ENCODE measurements at places on chromosomes 4 and X.

DNA sequence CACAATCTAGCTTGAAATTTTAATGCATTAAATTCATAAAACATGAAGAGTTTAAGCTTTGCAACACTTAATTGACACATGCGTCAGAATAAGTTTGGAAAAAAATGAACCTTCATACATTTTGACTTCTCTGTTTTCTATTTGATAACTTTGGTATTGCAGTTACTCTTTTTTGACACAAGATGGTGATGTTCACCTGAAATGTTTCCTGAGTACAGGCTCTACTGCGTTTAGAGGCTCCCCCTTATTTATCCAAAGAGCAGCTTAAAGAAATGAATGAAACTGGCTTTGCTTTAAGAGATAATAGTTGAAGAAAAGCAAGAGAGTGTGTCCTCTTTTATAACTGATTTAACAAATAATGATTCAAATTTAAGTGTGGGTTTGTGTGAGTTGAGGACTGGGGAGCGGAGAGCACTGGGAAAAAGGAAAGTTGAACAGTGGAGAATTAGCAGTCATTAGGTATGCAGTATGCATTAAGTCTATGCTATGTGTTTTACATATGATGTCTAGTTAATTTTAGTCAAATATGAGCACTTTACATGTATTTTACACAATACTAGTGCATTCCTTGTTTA is 180.6 kb upstream of the NUDT6 start:
- no peak for DNase-seq

- no peak for DNase-seq
Measured at GRCh38 chrX:270848-271367, 10.3 kb upstream of the PLCXD1 start.

- DNase-seq = no peak
Measured at GRCh38 chr4:171639540-171639939, 173.7 kb upstream of the GALNTL6 start.

- DNase-seq = no peak
Measured at GRCh38 chr4:6576512-6576911, 1.5 kb downstream of the MAN2B2 start.

- DNase-seq = no peak
Measured at GRCh38 chr4:147532896-147533295, 52.0 kb downstream of the EDNRA start.

DNA sequence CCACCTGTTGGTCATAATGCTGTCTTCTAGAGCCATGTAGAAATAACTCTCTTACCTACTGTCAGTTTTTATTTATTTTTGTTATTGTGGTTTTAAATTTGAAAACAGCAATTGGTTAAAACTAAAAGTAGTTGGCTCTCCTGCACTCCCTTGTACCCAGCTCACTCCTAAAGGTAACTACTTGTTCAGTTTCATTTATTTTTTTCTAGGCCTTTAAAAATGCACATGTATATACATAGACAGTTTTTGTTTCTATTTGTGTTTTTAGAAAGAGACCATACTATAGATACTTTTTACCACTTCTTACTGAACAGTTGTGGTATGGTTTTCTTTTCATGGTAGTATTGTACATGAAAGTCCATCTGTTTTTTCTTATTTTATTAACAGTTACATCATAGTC is 16.8 kb downstream of the SMAD1 start:
- no peak for DNase-seq

GRCh38 chr4:81472281-81473182 is 825 bp upstream of the RASGEF1B start:
- peak; percentile 14 for DNase-seq

DNA sequence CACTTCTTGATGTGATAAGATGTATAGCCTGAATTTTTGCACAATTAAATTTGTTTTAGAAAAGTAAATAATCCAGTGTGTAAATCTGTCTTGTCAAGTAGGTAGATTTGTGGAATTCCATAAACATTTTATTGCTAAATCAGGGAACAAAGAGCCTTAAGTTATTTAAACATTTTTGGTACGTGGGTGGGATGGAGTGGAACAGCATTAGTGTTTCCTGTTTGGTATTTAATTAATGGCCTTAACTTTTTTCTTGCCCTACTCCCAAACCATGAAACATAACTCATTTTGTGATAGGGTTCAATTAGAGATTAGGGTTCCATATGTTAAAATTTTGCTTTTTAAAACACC is 5.1 kb downstream of the NUDT9 start:
- no peak for DNase-seq

GRCh38 chr4:12144051-12144450 is 715.4 kb upstream of the HS3ST1 start:
- DNase-seq = no peak

GRCh38 chr4:185358959-185359358 is 36.8 kb downstream of the LRP2BP start:
- DNase-seq = no peak

DNA sequence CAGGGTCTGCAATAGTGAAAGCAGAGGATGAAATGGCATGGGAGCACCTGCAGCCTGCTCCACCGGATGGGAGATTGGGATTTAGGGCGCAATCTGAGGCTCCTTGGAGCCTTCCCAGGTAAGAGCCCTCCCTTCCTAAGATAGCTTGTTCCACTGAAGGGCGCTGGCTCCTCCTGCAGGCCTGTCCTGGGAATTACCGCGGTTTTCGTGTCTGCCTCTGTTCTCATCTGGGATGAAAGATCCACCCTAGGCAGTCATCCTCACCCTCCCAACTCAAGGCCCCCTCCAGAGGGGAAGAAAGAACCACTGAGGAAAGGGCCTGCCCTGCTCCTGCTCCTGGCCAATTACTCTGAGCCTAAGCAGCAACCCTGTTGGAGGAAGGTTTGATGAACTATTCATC is 547.5 kb downstream of the SMARCA1 start:
- no peak for DNase-seq

GRCh38 chr4:141347684-141348083 is 127.0 kb downstream of the ZNF330 start:
- no peak for DNase-seq

- no peak for DNase-seq
Measured at GRCh38 chr4:153143527-153144348, 60.5 kb upstream of the TRIM2 start.

DNA sequence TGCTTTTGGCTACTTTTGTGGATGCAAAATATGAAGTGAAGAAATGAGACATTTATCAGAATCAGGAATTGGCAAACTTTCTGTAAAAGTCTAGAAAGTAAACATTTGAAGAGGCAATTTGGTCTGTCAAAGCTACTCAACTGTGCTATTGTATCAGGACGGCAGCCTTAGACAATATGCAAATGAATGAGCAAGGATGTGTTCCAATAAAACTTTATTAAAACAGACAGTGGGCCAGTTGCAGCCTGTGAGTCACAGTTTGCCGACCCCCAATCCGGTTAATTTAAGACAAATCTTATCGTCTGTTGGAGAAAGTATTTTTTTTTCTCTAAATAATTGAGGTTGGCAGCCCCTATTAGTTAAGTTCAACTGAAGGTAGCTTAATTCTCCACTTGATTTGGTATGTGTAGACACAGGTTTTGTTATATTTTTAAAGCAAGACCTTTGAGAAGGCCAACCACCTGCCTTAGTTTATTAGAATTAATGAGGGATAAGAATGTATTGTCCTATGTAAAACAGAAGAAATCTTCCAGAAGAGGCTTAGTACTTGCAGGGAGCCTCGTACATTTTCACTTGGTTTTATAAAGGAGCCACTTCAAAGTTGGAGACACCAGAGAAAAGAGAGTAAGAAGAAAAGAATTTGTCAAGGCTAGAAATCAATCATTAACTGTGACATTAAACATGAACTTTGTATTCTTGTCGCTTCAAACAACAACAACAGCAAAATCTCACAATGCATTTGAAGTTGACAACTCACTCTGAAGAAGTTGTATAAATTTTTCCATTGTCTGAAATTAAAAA is 81.6 kb upstream of the FAT1 start:
- DNase-seq = no peak

DNA sequence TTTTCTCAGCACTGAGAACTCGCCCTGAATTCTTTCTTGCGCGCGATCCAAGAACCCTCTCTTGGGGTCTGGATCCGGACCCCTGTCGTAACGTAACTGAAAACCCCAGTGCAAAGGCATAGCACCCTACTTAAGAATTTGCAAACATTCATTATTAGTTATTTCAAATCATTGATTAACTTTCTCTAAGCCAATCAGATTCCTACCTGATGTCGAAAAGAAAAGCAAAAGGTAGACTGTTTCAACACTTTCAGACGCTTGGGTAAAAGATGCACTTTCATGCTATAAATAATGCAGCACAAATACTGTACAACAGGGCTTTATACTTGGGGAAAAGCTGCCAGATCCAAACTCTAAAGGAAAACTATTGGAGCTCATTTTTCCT is 817 bp upstream of the WDR19 start:
- DNase-seq = no peak

DNA sequence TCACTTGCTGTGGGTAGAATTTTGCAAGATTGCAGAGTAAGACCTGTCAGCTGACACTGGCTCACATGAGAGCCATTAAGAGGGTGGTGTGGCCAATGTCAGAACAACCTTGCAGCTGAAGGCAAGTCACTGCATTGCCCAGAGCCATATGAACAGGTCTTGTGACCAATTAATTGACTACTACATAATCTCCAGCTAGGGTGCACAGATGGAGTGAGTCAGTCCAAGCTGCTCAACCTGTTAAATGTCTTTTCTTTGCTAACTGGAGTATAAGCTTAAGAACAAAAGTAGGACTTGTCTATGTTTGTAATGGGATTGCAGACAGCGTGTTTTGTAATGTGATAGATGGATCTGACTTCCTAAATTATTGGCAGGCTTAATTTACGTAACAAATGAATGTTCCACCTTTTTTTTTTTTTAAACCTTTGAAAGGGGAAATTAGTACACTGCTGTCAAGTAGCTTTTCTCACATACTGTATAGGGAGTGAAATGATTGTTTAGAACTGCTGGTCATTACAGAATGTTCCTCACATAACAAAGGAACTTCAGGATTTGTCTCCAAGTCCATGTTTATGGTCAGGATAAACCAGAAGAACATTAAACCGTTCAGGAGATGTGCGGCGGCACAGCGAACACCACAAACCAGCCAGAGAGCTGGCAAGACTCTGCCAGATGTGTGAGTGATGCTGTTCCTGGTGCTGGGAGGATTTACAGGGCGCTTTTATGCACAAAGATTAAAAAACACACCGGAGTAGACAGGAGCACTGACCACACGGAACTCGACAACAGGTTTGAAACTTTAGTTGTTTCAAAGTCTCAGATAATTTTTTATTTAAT is 37.0 kb downstream of the FNIP2 start:
- DNase-seq = no peak

DNA sequence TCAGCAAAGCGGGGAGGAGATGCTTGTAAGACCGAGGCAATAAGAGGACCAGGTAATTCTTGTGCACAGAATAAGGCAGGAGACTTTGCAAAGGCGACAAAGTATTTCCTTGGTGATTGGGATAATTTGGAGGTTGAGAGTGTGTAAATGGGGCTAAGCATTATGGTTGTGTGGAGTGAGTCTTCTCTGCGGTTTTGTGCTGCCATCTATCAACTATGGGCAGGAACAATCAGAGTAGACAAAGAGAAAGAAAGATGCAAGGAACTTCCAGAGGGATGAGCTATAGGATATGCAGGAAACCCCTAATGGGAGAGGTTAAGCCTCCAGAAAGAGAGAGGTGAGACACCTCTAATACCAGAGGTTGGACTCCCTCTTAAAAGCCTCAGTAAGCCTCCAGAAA is 339.8 kb downstream of the PAPSS1 start:
- DNase-seq = no peak

- no peak for DNase-seq
Measured at GRCh38 chr4:64713256-64713840, 304.1 kb upstream of the TECRL start.

GRCh38 chr4:87950936-87951511 is 24.5 kb upstream of the SPP1 start:
- DNase-seq = no peak

All from stimulated activated CD8-positive, alpha-beta memory T cell treated with anti-CD3 and anti-CD28 coated beads, Interleukin-4, amount 100 ng/mL, for 24 hours (primary cell).